ENCODE measurements at places on chromosomes 1 and 21.

GRCh38 chr1:9476790-9477463, 62.3 kb upstream of the SLC25A33 start:
- DNase-seq, result no peak

GRCh38 chr1:241275981-241276380, 81.0 kb downstream of the RGS7 start:
- no peak for DNase-seq

GRCh38 chr1:100683448-100684349, 35.8 kb upstream of the VCAM1 start:
- no peak for DNase-seq

GRCh38 chr1:231206856-231207255, 34.2 kb upstream of the GNPAT start:
- DNase-seq, result no peak

DNA sequence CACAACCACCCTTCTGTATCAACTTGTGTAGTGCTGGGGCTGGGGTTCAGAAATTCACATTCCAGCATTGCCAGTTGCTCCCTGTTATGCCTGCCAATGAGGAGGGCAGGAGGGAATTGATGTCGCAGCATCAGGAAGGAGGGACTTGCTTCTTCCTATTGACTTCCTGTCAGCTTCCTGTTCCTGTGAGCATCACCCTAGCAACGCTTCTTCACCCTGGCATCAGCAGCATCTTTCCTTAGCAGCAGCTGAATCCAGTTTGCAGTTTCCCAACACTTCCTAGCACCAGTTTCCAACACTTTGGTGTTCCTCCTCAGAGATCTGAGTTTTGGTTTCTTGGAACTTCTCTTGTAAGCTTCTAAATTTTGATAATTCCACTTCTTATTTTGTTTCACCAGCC, 8.9 kb upstream of the TRIM62 start:
- DNase-seq, result no peak

GRCh38 chr1:244792188-244792850, 43.1 kb upstream of the COX20 start:
- no peak for DNase-seq
